Smooth muscle cell of trachea (primary cell): ENCODE measurements at places on chromosomes 11 and 22. TPM values are rescaled to one million over a fixed set of nuclear protein-coding genes. Genes with fewer than 3 reads are reported as not detected.

Gene CTSC
- total RNA-seq = 78.7 and 134 TPM in 2 replicates

Gene GPR83
- under 0.01 TPM in 1 of 2 replicates, not detected in the other for total RNA-seq

Gene KLHL35
- 2.5 and 3.3 TPM in 2 replicates for total RNA-seq

Gene RIMBP3C
- 0.15 and 0.66 TPM in 2 replicates for total RNA-seq

Gene PTPRJ
- total RNA-seq = 5.5 and 7.3 TPM in 2 replicates

Gene TYMP
- 20.4 and 45.8 TPM in 2 replicates for total RNA-seq

Gene OR52E8
- total RNA-seq = not detected in 2 replicates

Gene CARNS1
- 0.15 and 0.66 TPM in 2 replicates for total RNA-seq

Gene NCAPD3
- total RNA-seq = 7.3 and 17.5 TPM in 2 replicates

Gene GP1BB
- 0.73 and 6.6 TPM in 2 replicates for total RNA-seq

Gene RAG1
- total RNA-seq = 0.66 and 0.73 TPM in 2 replicates

Gene MARK2
- total RNA-seq = 10.2 and 10.3 TPM in 2 replicates

Gene SCARF2
- 25.2 and 38.2 TPM in 2 replicates for total RNA-seq

Gene FGF3
- total RNA-seq = not detected in 2 replicates

Gene OR4D5
- total RNA-seq = not detected in 2 replicates

Gene HSPB2
- total RNA-seq = 0.58 and 0.99 TPM in 2 replicates

Gene TYR
- not detected in 2 replicates for total RNA-seq

Gene KCNQ1
- total RNA-seq = under 0.01 and 0.66 TPM in 2 replicates

Gene RFPL1
- total RNA-seq = not detected in 2 replicates

Gene RASGRP2
- 0.29 and 0.50 TPM in 2 replicates for total RNA-seq

Gene ISX
- not detected in 2 replicates for total RNA-seq

Gene OR4C15
- total RNA-seq = not detected in 2 replicates

Gene KCNK7
- total RNA-seq = 0.29 and 0.50 TPM in 2 replicates

Gene TP53AIP1
- total RNA-seq = 0.15 TPM in 1 of 2 replicates, not detected in the other

Gene SERHL2
- total RNA-seq = 8.8 and 10.3 TPM in 2 replicates

Gene PTPRCAP
- 0.50 and 1.3 TPM in 2 replicates for total RNA-seq

Gene OR5AR1
- not detected in 2 replicates for total RNA-seq

Gene WBP2NL
- total RNA-seq = 0.73 and 1.7 TPM in 2 replicates

Gene IL10RA
- 1.8 TPM in 1 of 2 replicates, not detected in the other for total RNA-seq

Gene TRPC6
- total RNA-seq = 0.15 and 0.17 TPM in 2 replicates

Gene TEX12
- 0.15 TPM in 1 of 2 replicates, not detected in the other for total RNA-seq

Gene OR51B4
- not detected in 2 replicates for total RNA-seq

Gene DEPDC5
- total RNA-seq = 12.9 and 17.3 TPM in 2 replicates

Gene ADM2
- 0.87 and 2.3 TPM in 2 replicates for total RNA-seq

Gene RIMBP3B
- total RNA-seq = 0.17 TPM in 1 of 2 replicates, not detected in the other

Gene SLC22A9
- not detected in 2 replicates for total RNA-seq

Gene LDLRAD3
- total RNA-seq = 2.5 and 11.1 TPM in 2 replicates

Gene MGAT3
- not detected in 2 replicates for total RNA-seq

Gene TMEM121B
- total RNA-seq = under 0.01 and 0.15 TPM in 2 replicates

Gene CADM1
- 1.6 and 6.5 TPM in 2 replicates for total RNA-seq

Gene MUC2
- not detected in 2 replicates for total RNA-seq

Gene LRRC55
- total RNA-seq = not detected in 2 replicates

Gene BLID
- 11.4 and 20.2 TPM in 2 replicates for total RNA-seq

Gene IGLL1
- not detected in 2 replicates for total RNA-seq
